Activated CD4-positive, alpha-beta T cell treated with anti-CD3 and anti-CD28 coated beads for 1 hour (primary cell): ENCODE measurements at places on chromosomes 16 and 17.

GRCh38 chr17:12987120-12987519, 30.7 kb downstream of the ELAC2 start:
- DNase-seq = no peak

GRCh38 chr17:57311281-57312216, 55.2 kb downstream of the MSI2 start:
- DNase-seq = no peak

DNA sequence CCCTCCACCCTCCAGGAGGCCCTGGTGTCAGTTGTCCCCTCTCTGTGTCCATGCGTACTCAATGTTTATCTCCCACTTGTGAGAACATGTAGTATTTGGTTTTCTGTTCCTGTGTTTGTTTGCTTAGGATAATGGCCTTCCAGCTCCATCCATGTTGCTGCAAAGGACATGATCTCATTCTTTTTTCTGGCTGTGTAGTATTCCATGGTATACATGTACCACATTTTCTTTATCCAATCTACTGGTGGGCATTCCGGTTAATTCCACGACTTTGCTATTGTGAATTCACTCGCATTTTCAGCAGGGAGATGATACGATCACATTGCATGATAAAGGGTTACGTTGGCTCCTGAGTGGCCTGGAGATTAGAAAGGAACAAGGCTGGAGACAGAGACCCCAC, 286.2 kb downstream of the FOXL1 start:
- no peak for DNase-seq

- no peak for DNase-seq
Measured at GRCh38 chr17:39098588-39098987, 52.8 kb downstream of the PLXDC1 start.

GRCh38 chr17:72927146-72927545, 165.3 kb downstream of the SLC39A11 start:
- no peak for DNase-seq

DNA sequence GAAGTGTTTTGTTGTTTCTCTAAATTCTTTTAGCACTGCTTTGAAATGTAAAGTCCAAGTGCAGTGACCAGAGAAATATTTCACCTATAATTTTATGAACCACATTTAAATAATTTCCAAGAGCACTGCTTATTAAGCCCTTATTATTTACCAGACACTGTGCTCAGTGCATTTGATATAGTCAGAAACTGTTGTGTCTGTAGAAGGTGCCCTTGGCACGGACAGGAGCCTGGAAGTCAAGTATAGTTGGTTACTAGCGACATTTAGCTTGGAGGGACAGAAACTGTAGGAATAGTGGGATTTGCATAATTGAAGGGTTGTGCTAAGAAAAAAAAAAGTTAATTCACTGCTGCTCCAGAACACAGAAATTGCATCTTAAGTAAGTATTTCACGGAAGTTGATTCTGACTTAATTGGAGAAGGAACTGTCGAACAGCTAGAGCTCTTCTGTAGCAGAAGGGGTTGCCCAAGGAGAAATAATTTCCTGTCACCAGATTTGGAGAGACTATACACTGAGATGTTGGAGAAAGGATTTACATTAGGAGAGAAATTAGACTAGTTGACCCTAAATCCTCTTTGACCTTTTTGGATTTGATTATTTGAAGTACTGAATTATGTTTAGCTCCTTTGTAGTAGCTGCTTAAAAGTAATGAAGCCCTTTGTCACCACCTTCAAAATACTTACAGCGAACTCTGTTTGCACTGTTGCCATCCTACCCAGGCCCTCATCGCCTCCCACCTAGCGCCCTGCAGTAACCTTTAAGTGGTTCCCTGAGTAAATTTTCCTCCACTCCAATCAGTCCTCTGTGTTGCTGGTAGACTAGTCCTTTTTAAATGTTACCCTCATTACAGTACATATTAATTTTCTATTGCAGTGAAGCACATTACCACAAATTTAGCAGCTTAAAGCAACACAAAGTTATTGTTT, 25.6 kb downstream of the COX10 start:
- no peak for DNase-seq

GRCh38 chr16:49013727-49014080, 267.9 kb downstream of the CBLN1 start:
- no peak for DNase-seq

DNA sequence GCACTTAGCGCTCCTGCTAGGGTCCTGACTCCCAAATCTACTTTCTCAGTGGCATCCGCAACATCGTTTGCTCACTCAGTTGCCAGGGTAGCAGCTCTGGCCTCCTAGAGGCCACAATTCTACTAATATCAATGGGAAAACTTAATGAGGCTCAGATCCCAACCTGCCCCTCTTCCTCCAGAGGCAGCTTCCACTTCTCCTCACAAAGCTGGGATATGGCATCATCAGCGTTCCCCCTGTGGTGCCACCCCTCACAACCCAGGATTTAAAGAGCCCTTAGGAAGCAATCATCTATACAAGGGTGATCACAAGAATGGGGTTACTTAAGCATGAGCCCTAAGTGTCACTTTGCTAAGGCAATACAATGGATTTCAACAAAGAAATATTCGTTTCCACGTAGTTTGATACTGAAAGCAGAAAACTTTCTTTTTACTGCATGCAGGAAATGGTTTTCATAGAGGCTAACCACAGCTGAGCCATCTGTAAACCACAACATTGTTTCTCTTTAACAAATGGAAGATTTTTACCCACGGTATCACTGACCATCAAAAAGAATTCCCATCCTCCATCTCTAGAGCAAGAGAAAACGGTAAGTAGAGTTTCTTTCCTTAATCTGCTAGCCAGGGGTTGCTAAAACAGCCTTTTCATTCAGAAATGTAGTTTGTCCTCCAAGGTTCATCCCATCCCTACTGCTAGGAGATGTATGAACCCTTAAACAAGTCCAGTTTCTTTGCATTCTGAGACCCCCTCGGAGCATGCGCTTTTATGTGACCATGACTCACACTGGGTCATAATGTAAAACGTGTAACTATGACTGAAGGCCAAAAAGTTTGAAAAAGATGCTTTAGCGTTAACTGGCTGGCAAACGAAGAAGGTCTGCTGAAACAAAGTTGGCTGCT, 68.3 kb upstream of the BCAR1 start:
- DNase-seq = no peak

DNA sequence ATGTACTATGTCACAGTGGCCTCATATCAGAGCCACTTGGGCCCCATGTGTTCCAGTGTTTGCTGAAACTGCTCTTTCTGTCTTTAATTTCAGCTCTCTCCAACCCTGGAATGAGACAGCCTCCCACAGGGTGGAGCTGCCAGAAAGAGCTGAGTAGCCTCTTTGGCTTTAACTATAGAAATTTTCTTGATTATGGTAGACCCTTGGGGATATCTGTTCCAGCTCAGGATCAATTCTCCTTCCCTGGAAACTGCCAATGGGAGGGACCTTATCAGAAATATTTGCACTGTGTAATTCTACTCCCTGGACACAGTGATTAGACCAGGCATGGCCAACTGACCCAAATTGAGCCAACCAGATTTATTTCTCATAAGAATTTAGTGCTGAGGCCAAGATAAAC, 39.0 kb upstream of the KDM8 start:
- DNase-seq = no peak

DNA sequence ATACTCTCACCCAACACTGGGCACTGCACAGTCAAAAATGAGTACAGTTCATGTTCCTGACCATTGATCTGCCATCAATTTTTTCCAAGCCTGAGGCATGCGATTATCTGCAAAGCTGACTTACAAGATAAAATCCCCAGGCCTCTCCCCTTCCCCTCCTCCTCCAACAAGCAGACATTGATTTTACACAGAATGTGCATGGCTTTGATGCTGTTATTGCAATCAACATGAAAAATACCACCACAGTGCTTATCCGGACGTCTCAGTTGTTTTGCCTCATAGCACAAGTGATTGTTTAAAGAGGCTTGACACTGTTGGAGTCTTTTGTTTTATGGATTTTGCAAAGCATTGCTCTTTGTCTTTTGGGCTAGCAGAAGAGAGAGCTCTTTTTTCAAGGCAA, 163.8 kb downstream of the TOX3 start:
- DNase-seq = no peak

DNA sequence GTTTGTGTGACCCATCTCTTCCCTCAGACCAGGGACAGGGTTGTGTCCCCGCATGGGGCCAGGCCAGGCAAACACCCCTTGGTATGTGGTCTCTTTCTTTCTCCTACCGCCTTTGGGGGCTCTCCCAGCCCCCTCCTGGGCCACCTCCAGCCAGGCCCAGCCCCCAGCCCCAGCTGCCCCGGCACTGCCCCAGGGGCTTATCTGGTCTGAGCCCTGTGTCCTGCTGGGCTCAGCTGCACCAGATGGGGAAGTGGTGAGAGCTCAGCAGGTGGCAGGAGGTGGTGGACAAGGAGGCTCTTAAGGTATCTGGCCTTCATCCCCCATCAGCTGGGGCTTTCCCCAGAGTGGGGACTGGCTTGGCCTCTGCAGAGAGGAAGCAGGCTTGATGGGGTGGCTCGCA, 8.7 kb downstream of the ADAM11 start:
- DNase-seq = no peak

DNA sequence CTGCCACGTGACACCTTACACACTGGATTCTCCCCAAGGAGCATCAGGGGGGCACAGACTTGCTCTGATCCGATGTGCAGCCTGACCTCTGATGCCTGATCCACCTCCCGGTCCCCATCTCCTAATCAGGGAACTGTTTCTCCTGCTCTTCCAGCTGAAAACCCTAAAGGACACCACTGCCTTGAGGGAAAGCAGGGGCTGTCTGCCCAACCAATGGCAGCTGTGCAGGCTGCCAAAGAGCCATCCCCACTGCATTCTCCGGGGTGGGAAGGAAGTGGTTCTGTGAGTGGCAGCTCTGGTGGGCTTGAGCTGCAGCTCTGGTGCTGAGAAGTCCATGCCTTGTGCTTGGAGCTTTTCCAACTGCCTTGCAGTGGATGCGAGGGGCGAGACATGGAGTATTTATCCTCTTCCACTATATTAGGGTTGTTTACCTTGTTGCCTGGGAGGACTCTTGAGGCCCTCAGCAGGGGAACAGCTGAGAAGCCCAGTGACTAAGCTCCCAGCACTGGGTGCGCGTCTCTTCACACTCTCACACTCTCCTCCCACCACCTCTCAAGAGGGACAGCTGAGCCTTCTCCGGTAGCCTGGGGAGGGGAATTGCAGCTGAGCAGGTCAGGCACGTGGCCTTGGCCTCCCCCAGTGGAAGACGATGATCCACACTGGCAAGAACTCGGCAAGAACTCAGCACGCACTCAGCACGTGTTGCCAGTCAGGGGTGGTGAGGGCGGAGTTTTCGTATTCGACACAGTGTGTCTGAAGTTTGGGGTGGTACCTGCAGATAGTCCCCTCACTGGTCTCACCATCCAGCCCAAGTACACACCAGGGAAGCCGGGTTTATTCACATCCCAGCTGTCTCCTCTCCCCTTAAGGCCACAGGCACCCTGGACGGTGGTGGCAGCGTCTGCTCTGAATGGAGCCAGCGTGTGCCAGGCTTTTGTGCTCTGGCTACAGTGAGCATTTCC, 21.1 kb upstream of the SPATA32 start:
- DNase-seq = no peak

GRCh38 chr17:42937712-42938596, 26.3 kb downstream of the AARSD1 start:
- no peak for DNase-seq

DNA sequence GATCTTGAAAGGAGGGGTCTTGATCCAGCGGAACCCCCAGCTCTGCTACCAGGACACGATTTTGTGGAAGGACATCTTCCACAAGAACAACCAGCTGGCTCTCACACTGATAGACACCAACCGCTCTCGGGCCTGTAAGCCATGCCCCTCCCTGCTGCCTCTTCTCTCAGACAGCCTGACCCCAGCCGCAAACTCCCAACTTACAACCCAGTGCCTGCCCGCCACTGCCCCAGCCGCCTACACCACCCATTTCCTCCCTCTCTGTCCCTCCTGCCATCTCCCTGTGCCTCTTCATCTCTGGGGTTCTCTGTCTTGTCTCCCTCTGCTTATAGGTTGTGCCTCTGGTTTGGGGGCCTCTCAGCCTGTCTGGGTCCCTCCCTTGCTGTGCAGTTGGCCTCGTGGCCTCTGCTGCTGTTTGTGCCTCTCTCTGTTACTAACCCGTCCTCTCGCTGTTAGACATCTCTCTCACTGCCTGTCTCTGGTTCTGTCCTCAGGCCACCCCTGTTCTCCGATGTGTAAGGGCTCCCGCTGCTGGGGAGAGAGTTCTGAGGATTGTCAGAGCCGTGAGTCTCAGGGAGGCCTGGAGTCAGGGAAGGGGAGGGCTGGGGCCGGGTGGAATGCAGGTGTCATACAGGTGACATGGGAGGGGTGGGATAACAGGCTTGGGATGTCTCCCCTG, 9.6 kb downstream of the ERBB2 start:
- DNase-seq = no peak

DNA sequence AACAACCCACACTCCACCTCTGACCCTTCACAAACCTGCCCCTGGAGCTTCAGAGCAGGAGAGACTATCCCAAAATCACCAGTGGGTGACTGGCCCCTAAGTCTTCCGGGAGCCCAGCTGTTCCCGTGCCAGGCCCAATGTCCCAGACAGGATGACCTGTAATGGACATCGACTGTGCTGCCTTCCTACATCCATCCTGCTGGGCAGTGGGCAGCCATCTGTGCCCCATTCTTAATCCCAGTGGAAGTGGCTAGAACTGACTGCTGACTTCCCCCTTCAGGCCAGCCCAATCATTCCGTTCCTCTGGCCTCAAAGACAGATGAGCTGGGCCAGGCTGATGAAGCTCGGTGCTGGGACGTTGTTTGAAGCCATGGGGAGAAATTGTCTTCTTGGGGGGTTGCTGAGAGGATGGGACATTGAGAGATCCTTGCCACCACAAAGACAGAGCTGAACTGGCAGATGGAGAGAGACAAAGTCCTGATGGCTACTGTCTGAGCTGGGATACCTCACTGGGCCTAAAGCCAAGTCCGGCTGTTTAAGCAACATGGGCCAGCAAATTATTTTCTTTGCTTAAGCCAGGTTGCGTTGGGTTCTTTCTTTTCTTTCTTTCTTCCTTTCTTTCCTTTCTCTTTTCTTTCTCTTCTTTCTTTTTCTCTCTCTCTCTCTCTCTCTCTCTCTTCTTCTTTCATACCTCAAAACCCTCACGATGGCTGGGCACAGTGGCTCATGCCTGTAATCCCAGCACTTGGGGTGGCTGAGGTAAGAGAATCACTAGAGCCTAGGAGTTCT, 17.9 kb upstream of the ALOX15B start:
- no peak for DNase-seq
